ENCODE measurements at places on chromosomes 5 and 9.

- no peak for DNase-seq
Observed at GRCh38 chr5:652023-652515, 39.9 kb downstream of the CEP72 start.

DNA sequence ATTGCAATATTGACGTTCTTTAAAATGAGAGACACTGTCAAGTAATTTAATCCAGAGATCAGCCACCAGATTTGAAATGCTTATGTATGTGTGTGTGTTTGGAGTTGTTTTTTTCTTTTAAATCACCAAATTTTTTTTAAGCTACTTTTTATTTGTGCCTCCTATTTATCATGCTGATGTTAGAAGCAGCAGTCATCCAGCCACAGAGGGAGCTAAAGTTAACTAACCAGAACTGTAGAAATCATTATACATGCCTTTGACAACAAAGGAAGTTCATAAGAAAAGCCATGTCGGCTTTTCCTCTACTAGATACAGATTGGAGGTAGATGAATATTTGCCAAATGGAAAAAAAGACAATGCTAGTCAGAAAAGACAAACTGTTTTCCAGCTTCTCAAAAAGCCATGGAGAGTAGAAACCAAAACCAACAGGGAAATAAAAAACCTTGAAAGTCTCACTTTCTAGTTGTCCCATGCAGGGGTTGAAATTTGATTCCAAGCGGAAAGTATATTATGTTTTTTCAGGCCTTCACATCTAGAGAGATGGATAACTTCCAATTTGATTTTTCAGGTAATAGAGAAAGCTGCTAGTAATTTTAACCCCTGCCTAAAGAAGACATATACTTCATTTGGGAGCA is 4.5 kb downstream of the PURA start:
- DNase-seq: peak; percentile 54

DNA sequence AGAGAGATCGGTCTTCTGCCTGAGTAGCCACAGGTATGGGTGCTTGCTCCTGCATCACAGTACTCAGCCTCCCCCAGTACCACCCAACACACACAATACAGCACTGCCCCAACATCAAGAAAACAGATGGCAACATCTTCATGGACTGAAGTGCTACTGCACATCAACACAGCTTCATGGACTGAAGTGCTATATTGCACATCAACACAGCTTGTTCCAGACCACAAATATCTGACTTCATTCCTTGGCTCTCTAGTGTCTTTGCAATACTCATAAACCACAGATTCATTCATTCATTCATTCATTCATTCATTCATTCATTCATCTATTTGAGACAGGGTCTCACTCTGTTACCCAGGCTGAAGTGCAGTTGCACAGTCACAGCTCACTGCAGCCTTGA is 31.1 kb upstream of the PCA3 start:
- DNase-seq: no peak

DNA sequence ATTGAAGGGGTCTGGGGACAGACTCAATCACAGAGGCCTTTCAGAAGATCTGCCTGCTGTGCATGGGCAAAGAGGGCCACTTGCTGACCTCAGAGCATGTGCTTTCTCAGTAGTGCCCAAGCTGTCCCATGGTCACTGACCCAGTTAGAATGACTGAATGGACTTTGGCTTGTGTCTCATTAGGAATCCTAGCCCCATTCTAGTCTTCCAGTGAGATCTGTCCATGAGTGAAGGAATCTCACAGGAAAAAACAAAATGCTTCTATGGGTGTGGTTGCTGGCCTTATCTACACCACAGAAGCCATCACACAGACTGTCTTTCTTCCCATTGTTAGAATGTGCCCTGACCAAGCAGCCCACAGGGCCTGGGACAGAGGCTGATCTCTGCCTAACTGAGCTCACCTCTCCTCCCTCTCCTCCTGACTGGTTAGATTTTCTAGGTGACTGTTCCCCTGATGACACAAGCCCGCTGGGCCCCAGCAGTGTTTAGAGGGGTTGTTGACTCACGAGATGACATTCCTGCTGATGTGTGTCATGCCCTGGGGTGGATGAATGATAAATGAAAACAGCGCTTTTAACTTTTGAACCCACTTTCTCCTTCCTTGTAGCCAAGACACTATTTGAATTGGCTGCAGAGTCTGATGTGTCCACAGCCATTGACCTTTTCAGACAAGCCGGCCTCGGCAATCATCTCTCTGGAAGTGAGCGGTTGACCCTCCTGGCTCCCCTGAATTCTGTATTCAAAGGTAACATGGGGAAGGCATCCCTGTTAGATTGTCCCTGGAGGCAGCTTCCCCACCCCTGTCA is 24.8 kb downstream of the TGFBI start:
- DNase-seq: no peak

DNA sequence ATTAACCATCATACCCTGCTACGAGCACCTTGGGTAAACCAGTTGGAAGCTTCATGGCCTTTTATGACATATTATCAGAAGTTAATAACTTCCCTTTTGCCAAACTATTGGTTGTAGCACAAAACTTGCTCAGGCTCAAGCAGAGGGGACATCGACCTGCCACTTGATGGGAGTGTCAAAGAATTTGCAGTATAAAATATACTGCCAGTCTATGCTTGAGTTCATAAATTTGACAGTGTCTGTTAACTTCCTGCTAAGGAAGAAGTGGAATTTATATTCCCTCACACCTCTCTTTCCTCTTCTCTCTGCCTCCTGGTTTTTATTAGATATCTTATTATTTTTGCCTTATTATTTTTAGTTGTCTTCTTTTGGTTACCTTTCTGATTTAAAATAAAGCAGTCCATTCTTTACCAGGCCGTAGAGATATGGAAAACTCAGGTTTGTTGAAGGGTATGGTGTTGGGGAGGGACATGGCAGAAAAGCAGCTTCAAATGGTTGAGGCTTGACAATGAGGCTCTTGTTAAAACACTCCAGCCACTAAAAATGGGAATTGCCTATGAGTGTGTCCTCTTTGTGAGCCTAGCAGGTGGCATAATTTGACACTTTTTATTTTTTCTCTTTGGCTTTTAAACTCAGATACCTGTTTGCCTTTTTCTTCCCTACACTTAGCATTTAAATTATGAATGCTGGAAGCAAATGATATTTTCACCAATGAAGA is 298.0 kb downstream of the DOCK8 start:
- no peak for DNase-seq

GRCh38 chr9:126363847-126364671 is 37.4 kb downstream of the MVB12B start:
- DNase-seq: no peak

DNA sequence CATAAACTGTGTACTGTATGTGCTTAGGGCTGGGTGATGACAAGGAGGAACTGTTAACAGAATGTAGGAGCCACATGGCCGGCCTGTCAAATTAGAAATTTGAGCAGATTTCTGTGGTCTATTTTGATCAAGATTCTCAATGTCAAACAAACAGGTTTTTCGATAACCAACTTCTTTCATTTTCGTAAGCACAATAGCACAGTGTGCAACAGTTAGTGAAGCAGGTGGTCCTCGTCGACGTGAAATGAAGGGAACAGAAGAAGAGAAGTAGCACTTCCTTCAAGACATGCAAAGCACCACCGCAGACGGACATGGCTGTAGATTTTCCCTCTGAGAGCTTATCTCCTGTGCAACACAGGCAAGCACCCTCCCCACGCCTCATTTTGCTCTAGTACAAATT is 252.1 kb downstream of the CRB2 start:
- no peak for DNase-seq

DNA sequence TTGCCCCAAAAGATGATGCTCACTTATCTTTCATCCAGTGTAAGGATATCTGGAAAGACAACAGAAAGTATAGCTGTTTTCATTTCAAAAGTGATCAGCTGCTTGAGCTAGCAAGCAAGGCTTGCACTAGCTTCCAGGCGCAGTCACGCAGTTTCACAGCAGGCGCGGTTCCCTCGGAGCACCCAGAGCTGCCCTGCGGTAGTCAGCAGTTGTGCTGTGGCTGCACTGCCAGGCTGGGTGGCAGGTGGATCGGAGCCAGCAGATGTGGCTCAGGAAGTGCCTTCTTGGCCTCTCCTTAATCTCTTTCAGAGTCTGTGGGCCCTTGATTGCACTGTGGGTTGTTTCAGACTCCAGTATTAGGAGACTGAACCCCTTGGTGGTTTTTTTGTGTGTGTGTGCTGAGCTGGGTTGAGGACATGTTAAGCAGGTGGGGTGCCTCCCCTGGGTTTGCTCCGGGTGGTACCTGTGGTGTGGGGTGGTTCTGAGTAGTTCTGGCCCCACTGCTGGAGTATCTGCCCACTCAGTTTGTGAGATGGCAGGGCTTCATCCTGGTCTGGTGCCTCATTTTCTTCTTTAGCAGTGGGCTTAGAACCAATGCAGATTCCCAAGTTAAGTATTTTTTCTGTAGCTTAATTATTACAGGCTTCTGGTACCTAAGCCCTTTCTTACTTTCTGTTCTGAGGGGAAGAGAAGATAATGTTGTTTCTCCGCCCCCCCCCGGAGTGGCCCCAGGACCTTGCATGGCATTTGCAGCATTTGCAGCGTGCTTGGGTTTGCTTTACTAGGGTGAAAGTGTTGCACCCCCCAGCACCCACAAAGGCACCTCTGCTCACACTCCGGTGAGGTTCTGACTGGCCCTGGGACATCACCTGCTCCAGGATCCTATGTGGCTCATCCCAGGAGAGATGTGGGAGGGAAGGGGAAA is 16.4 kb downstream of the TENT4A start:
- DNase-seq: no peak

GRCh38 chr5:135329913-135330797 is 68.9 kb downstream of the MACROH2A1 start:
- DNase-seq: no peak

DNA sequence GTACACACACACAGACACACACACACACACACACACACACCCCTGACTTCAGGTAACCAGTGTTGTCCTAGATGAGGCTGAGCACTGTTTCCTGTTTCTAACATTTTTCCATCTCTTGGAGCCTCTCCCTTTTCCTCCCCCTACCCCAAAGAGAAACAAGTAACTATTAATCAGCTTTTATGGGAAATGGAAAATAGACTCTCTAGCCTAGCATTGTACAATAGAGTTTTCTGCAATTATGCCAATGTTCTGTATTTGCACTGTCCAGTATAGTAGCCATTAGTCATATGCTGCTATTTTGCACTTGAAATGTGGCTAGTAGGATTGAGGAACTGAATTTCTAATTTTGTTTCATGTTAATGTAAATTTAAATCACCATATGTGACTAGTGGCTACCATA is 33.1 kb downstream of the RAB3C start:
- DNase-seq: no peak

Data from SK-MEL-5 (cell line).